GM04504 (cell line): ENCODE measurements at places on chromosomes 2 and 18.

- DNase-seq: no peak
These were observed 265.5 kb downstream of the RPRM start for GRCh38 chr2:153213022-153213421.

DNA sequence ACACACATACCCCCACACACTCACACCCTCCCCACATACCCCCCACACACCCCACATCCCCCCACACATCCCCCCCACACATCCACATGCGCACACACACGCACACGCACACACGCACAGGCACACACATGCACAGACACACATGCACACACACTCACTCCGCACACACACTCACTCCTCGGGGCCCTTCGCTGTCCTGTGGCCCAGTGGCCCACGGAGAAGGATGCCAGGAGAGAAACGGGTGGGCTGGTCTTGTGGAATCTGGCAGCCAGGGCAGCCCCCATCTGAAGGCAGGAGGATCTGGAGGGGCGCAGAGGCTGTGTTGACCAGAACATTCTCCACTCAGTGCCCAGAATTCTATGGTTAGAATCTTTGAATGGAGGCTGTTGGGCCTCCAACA is 51.6 kb downstream of the ACAA2 start:
- no peak for DNase-seq

DNA sequence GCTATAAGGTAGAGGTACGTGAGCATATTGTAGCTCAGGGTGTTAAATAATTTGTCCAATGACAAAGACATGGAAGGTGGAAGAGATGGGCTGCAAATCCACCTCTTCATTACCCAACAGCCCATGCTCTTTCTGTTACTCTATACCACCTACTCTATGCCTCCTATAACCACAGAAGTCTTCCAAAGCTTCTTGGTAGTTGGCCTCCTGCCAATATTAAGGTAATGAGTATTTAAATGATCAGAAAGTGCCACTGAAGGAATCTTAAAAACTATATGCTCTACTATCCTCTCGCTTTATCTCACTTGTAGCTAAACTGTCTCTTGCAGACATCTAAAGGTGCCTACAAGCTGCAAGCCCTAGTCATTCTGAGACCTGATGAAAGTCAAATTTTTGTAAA is 41.1 kb downstream of the SULT1C2 start:
- DNase-seq: no peak

DNA sequence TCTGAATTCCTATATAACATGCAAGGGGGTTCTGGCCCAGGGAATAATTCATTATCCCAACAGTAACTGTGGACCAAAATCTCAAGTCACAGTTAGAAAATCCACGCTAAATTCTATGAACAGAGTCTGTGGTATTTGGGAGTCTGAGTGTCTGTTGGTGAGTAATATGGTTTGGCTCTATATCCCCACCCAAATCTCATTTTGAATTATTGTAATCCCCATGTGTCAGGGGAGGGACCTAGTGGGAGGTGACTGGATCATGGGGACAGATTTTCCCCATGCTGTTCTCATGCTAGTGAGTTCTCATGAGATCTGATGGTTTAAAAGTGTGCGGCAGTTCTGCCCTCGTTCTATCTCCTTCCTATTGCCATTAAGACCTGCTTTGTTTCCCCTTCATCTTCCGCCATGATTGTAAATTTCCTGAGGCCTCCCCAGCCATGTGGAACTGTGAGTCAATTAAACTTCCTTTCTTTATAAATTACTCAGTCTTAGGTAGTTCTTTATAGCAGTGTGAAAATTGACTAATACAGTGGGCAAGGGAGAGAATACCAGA is 68.3 kb downstream of the NBAS start:
- DNase-seq: no peak

DNA sequence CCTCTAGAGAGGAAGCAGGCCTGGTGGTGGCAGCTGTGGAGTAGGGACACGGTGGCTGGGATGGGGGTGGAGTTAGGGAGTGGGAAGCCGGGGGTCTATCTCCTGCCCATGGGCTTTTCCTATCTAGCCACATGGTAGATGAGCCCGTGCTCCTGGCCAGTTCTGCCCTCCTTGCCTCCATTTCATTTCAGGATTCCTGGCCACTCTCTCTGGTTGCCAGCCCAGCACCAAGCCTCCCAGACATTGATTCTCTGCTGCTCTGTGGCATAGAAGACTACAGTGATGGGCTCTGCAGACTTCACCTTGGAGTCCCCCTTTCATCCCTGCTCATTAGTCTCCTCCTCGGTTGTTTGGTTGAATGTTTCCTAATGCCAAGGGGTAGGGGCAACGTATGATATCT is 19.4 kb downstream of the SIX3 start:
- DNase-seq: no peak
